ENCODE measurements at places on chromosomes 2 and 18.
A peak's percentile ranks its signal among the peaks of the same experiment; 100 is the strongest.

DNA sequence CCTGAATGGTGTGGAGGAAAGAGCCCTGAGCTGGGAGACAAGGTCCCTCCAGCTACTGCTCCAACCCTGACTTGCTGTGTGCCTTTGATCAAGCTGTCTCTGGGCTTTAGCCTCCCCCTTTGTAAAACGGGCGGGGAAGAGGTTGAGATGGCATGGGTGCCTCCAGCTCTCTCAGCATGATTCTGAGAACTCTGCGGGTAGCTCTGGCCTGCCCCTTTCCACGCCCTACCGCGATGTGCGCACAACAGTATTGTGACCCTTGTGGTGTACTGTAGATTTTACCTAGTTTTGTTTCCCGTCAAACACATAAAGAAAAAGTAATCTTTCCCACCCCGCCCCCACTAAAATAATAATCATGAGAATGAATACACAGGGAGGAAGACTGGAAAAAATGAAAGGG lies 5.3 kb downstream of the CD8A start:
- DNase-seq: peak; percentile 72

DNA sequence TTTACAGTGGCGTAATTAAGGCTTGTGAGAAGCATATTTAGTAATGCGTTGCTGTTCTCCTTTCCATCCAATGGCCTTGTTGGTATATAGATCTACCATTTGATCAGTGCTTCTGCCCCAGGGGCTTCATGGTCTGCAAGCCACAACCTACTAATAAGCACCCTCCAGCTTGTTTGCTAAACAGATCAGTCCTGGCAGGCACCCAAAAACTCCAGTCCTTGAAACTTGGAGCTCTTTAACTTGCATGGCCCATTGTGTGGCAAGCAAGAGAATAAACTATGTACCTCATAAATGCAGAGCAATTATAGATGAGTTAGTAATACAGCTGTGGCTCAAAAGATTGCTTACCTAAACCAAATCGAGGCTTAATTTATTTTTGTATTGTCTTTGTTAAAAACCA lies 158.5 kb downstream of the FTCDNL1 start:
- no peak for DNase-seq

DNA sequence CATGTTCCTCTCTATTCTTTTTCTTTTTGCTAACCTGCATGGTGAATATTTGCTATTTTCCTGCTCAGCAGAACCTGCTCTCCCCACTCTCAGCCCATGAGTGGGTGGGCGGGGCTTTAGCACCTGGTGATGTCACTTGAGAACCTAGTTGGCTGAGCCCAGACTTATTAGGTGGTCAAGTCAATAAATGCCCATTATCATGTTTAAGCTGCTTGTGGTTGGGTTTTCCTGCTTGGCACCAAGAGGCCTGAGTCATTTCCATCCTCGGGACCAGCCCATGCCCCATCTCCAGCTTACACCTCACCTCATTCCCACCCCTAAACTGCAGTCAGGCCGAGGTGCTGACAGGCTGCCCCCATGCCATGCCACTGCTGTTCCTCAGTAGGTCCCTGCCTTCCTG lies 226.6 kb downstream of the ANKRD30B start:
- DNase-seq: no peak

- no peak for DNase-seq
Measured at GRCh38 chr2:55482186-55482884, 37.2 kb upstream of the CFAP36 start.

DNA sequence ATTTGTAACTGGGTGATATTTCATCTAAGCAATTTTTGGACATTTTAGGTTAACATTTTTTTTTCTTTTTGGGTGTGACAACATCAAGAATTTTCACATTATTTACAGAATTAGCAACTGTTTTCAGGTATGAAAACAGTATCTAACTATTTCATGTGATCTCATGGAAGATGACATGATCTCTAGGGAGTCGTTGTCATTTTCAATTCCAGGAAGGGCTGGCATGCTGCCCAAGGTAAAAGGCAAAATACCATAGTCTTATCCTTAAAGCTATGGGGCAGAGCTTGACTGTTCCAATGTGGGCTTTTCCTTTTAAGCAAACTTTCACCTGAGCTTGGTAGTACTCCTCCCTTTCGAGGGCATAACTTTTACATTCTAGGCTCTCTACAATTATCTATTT lies 443.7 kb downstream of the DSEL start:
- no peak for DNase-seq

- DNase-seq: no peak
Measured at GRCh38 chr18:51255693-51256092, 58.2 kb upstream of the MEX3C start.

- no peak for DNase-seq
Measured at GRCh38 chr18:69399253-69399652, 1.4 kb upstream of the DOK6 start.

DNA sequence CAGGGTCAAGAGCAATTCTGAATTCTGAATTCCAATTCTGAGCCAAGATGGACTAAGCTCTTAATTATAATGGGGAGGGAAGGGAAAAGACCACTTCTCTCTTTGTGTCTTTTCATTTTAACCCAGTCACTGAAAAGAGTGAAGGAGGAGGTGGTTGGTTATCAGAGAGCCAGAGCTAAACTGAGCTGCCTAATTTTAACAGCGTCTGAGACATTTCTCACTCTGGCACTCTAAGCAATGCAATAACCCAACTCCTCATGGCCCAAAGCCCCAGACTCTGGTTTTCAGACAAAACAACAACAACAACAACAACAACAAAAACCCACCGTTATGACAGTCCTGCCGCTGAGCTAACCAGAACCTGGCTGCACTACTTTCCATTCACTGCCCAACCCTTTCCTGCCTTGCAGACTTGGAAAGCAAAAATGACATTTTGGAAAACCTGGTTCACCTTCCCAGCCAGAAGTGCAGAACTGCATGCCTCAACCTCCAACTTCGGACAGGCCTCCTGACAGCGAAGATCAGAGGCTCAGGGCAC lies 1.0 kb downstream of the CHST10 start:
- DNase-seq: no peak

DNA sequence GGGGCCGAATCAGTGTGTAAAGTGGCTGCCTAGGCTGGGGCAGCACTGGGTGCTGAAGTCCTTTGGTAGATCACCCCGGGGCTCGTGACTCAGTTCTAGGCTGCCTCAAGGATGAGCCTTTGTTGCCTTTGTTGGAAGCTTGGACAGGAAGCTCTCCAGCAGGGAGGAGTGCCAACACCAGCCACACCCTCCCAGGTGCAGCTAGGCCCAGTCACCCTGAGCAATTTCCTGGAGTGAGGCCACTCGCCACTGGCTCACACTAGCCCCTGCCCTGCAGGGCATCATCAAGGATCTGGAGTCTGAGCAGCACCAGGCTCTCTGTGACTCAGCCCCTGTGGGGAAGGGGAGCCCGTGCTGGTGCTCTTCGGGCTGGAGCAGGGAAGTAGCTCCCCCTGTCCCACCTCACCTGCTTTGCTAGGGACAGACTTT lies 6.7 kb upstream of the SDC1 start:
- no peak for DNase-seq

- DNase-seq: no peak
Measured at GRCh38 chr2:103284750-103285149, 522.9 kb downstream of the TMEM182 start.

DNA sequence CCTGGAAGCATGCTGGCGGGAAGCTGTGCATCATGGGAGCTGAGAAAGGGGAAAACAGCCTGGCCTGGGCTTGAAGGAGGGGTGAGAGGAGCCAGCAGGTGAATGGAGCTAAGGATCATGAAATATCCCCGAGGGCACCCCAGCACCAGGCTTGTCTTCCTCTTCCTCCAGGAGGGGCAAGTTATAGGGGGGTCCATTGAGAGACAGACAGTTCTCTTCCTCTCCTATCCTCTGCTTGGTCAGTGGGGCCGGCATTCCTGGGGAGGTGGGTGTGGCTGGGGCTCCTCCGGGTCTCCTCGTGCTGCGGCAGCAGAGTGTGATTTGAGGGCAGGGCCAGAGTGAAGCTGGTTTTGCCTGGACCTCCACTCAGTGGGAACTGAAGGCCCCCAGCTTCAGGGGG lies 78.9 kb downstream of the LIPG start:
- no peak for DNase-seq

GRCh38 chr2:150621526-150622213 lies 134.2 kb upstream of the RND3 start:
- no peak for DNase-seq

GRCh38 chr2:183530333-183530901 lies 406.2 kb downstream of the NUP35 start:
- no peak for DNase-seq

DNA sequence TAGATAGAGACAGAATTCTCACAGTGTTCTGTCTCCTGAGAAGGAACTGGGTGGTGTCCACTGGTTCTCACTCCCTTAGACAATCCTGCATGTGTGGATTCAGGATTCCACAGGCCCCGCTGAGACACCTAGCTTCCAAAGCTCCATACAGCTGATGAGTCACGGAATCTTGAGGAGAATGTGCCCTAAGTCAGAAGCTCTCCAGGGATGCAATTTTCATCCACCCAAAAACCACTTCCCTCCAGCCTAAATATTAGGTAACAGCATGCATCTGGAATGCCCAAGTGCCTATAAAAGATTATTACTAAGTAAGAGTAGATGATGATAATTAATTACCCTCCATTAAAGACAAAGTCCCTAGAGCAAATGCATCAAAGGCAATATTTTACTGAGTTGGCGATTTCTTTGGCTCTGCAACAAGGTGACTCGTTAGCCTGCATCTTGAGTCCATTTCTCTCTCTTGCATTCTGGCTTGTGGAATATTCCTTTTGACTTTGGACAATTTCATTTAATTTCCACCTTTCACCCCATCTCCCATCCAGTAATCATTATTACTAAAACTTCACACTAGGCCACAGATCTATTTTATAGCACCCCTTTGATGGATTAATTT lies 475.1 kb downstream of the TNS1 start:
- no peak for DNase-seq

GRCh38 chr2:142425551-142425950 lies 294.7 kb upstream of the LRP1B start:
- DNase-seq: no peak

- no peak for DNase-seq
Measured at GRCh38 chr18:65936678-65937077, 185.9 kb downstream of the CDH7 start.

- DNase-seq: no peak
Measured at GRCh38 chr2:25377822-25378421, 36.2 kb upstream of the DNMT3A start.

GRCh38 chr18:54157646-54158385 lies 66.7 kb downstream of the MBD2 start:
- DNase-seq: no peak

- DNase-seq: no peak
Measured at GRCh38 chr2:32011485-32011960, 715 bp upstream of the MEMO1 start.

DNA sequence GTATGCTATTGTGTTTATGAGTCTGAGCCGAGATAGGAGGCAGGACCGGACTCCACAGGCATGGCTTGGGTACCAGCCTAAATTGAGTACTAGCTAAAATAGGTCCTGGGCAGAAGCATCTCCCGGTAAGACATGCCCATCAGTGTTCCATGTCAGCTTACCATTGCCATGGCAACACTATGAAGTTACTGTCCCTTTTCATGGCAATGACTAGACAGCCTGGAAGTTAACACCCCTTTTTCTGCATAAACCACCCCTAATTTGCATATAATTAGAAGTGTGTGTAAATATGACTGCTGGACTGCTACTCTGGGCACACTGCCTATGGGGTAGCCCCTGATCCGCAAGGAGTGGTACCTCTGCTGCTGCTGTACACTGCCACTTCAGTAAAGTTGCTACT lies 1005.1 kb upstream of the FAM98A start:
- no peak for DNase-seq

DNA sequence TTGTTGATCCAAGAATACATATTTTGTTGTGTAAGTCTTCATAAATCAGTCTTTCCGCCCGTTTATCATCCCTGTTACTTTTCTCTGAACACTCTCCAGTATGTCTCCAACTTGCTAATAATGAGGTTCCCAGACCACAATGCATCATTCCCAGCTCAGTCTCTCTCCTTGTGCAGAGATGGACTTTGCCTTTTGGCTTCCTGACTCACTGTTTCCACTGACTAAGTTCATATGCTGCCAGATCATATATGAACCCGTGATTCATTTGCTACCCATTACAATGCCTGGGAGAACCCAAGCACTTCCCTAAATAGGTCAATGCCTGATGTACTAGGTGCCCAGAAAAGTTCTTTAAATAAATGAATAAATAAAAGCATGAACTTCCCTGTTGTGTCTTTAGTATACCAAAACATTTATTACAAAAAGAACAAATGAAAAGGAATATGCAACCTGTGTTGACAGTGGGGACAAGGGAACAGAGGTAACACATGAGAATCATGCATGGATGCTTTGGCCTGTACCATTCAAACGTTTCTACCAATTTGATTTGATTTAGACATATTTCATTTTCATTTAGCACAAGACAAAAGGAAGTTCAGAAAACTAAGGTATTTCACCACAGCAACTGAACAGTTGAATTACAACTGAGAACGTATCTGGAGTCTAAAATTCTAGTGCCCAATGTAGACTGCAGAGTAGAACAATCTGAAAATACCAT lies 215.4 kb upstream of the HNRNPA3 start:
- DNase-seq: peak; percentile 13

DNA sequence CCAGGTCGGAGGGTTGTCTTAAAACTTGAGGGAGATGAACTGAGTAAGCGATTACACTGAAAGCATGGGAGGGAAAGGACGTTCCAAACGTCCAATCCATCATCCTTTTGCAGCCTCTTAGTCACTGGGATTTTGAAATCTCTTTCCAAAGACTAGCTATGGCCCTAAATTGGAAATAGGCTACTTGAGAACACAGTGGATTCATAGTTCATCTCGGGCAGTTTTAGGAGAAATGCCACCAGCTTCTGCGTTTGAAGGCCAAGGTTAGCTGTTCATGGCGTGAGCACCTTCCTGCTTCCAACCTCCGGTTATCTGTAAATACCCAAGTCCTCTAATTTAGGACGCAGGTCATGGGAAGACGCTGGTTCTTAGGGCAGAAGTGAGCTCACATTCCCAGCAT lies 821 bp upstream of the EML6 start:
- DNase-seq: no peak

- no peak for DNase-seq
Measured at GRCh38 chr2:162549081-162549480, 205.1 kb downstream of the GCA start.

DNA sequence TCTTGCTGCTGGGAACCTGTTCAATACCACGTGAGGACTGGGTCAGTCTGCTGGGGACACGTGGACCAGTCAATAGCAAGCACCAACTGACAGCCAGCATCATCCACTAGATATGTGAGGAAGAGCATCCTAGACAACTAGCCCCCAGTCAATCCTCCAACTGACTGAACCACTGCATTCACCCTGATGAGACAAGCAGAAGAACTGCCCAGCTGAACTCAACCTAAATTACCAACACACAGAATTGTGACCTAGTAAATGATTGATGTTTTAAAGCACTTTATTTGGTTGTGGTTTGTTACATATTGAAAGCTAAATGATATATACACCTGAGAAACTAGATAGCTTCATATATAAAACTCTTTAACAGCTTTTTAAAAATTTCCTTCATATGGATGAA lies 15.7 kb downstream of the IRS1 start:
- no peak for DNase-seq

DNA sequence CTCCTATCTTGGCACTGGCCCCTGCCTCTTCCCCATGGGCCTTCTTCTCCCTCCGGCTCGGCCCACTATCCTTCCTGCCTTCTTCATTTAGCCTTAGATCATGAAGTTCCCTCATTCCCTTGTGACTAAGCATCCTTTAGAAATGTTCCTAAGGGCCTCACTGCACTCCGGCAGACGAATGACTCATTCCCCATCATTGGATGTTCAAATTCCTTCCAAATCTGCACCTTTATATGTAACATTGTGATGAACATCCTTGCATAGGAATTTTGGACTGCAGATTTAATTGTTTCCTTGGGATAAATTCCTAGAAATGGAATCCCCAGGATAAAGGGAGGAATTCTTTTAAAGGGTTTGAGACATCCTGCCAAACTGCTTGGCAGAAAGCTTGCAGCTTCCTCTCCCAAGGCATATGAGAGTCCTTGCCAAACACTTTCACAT lies 19.0 kb downstream of the CRACDL start:
- no peak for DNase-seq
